ENCODE measurements at places on chromosomes 13 and 19. TPM values are rescaled to one million over a fixed set of nuclear protein-coding genes. Genes with fewer than 3 reads are reported as not detected.
A peak's percentile ranks its signal among the peaks of the same experiment; 100 is the strongest.

The BSG gene
- 160 TPM for total RNA-seq

The ZFR2 gene
- total RNA-seq = under 0.01 TPM

The NR2C2AP gene
- 11.8 TPM for total RNA-seq

The PTGER1 gene
- total RNA-seq = 0.09 TPM

The AKT2 gene
- total RNA-seq = 120 TPM

The ITGBL1 gene
- total RNA-seq = 12.9 TPM

The MIA gene
- total RNA-seq = 3.3 TPM

The RNF225 gene
- not detected for total RNA-seq

The CLIP3 gene
- total RNA-seq = 2.9 TPM

- H3K36me3 ChIP-seq = no peaks in the 10 kb centered on the region
- no peak overlapping the region for H3K27ac ChIP-seq
- no peak for DNase-seq
- no peaks in the 10 kb centered on the region for H3K4me1 ChIP-seq
- H3K4me3 ChIP-seq = no peak overlapping the region
- no peaks in the 10 kb centered on the region for H3K27me3 ChIP-seq
Measured at GRCh38 chr13:50494138-50494537, 349.4 kb downstream of the DLEU7 start.

DNA sequence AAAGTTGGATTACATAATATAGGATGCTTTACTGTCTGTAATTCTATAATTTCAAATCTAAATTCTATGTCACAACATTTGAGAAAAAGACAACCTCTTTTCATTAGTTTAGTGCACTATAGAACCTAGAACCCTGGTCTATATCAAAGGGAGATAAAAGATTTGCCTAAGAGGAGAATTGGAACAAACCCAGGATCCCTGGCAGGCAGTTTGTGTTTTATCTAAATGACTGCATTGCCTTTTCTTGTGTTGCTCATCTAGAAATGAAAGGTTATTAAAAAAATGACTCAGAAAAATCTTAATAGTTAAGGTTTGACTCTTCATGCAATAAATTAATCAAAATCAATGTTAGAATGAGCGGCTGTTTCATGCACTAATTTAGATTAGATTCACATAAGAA, 96.7 kb downstream of the PCDH9 start:
- no peak overlapping the region for H3K27ac ChIP-seq
- peak; percentile 15 for DNase-seq
- no peak overlapping the region for H3K4me3 ChIP-seq
- H3K27me3 ChIP-seq = no peaks in the 10 kb centered on the region
- no peaks in the 10 kb centered on the region for H3K36me3 ChIP-seq
- H3K4me1 ChIP-seq = no peaks in the 10 kb centered on the region

GRCh38 chr19:34316741-34317301, 48.2 kb upstream of the GPI start:
- DNase-seq = no peak
- H3K27me3 ChIP-seq = no peaks in the 10 kb centered on the region
- H3K27ac ChIP-seq = peak overlapping the region; percentile 33
- no peak overlapping the region for H3K4me3 ChIP-seq

- H3K36me3 ChIP-seq = peaks cover 42% of the 10 kb centered on the region
- no peaks in the 10 kb centered on the region for H3K27me3 ChIP-seq
- H3K27ac ChIP-seq = peak overlapping the region; percentile 97
- H3K4me1 ChIP-seq = peaks cover 45% of the 10 kb centered on the region
- H3K4me3 ChIP-seq = no peak overlapping the region
- peak; percentile 81 for DNase-seq
Measured at GRCh38 chr19:46784262-46785053, 3.9 kb downstream of the SLC1A5 start.

DNA sequence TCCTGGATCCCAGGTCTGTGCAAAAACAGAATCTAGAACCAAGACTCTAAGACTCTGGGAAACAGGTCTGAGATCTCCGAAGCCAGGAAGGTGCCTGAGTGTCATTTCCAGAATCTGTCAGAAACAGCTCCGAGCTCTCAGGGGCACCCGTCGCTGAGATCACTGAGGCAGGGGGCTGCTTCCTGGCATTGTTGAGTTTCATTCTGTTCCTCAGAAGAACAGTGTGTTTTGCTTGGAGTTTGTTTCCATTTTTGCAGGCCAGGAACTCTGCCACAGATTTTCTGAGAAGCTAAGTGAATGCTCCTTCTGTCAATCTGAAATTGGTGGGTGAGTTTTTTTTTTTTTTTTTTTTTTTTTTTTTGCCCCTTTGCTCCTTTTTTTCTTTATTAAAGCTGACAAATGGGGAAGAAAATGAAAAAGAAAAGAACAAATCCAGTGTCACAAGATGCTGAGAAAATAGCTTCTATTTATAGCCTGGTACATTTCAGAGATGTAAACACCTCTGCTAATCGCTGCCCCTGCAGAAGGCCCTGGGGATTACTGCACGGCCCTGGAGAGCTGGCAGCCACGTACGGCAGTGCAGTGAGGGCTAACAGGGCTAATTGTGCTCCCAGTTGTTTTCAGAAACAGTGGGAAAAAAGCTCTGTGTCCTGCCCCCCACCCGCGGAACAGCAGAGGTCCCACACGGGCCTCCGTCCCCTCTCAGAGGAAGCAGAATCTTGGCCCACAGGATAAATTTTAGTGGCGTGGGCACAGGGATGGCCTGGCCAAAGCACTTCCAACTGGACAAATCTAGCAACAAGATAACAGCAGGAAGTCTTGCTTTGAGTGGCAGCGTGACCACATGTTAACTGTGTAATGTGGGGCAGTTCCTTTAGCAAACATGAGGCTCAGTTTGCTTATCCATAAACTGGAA, 237.6 kb upstream of the IRS2 start:
- H3K4me1 ChIP-seq = peaks cover 4% of the 10 kb centered on the region
- no peaks in the 10 kb centered on the region for H3K36me3 ChIP-seq
- DNase-seq = no peak
- no peak overlapping the region for H3K4me3 ChIP-seq
- no peaks in the 10 kb centered on the region for H3K27me3 ChIP-seq

- H3K27ac ChIP-seq = peak overlapping the region; percentile 7
- peak; percentile 60 for DNase-seq
- peaks cover 16% of the 10 kb centered on the region for H3K27me3 ChIP-seq
- peaks cover 10% of the 10 kb centered on the region for H3K4me1 ChIP-seq
Measured at GRCh38 chr19:55563261-55563690, 17.4 kb downstream of the ZNF579 start.

GRCh38 chr19:35696835-35697234, 7.5 kb upstream of the ZBTB32 start:
- H3K27ac ChIP-seq = no peak overlapping the region
- H3K4me1 ChIP-seq = no peaks in the 10 kb centered on the region
- no peaks in the 10 kb centered on the region for H3K36me3 ChIP-seq
- DNase-seq = no peak

DNA sequence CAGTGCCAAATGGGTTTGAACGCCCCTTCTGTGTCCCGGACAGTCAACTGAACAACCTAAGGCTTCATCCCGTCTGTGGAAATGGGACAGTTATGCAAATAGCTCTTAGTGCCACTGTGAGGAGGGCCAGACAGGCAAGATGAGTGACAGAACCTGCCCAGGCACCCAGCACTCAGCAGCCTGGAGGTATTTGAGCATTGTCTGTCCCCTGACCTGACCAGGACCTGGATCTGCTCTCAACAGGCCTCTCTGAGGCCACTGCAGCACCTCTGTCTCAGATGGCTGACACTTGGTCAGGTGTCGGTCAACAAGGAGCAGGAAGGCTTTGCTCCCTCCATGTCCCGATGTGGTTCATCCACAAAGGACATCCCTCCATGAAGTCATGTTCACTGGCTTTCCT, 67.9 kb downstream of the CCDC70 start:
- H3K27ac ChIP-seq = no peak overlapping the region
- no peak for DNase-seq
- H3K27me3 ChIP-seq = no peaks in the 10 kb centered on the region

DNA sequence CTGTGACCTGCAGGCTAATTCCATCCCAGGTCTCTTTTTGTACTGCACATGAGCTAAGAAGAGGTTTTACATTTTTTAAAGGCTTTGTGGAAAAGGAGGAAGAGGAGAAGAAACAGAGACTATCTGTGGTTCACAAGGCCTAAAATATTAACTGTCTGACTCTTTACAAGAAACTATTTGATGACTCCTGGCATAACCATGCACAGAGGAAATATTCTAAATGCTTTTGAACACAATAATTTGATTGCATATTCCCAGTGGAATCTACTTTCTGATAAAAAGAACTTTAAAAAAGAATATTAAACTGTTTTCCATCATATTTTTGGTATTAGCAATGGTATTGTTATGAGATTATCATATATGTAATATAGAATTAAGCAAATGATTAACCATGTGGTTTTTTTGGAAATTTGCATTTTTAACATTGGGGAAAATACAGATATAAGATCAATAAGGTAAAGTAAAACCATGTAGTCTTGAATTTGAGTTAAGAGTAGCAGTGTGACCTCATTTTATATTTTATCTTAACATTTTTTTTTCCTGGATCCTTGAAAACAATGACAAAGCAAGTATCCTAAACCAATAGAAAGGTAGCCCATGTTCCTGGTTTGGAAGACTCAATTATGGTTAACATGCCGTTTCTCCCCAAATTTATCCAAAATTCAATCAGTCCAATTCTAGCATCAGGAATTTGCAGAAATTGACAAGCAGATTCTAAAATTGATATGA, 251.0 kb downstream of the UQCRFS1 start:
- no peak overlapping the region for H3K27ac ChIP-seq
- no peaks in the 10 kb centered on the region for H3K36me3 ChIP-seq
- H3K4me3 ChIP-seq = no peak overlapping the region
- H3K4me1 ChIP-seq = no peaks in the 10 kb centered on the region
- no peak for DNase-seq

DNA sequence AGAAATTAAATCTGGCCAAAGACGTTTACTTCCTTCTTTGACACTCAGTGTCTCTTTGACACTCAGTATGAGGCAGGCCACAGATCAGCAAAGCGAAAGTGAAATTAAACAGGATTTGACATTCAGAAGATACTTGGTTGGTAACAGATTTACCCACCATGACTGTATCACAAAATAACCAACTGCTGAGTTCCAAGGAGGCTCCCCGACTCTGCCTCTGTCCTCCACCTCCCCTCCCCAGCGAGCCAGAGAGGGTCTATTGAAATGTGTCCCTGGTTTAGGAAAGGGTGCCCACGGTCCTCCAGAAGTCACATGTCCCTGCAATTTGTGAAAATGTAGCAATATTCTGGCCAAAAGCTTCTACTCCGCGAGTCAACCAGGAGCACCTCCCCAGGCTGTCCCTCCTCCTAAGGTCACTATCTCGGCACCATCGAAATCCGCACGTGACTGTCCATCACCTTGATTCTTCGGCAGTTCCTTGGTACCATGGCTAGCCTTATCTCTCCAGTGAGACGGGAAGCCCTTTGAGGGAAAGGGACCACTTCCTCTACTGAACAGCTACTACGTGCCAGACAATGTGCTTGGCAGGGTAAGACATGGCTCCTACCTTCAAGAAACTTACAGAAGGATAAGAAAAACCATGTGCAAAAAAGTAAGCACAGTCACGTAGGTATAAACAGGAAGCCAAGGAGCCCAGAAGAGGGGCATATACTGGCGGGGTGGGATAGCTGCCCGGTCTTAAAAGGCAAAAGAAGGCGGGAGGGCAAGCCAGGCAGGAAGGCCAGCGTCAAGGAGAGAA, 1.5 kb downstream of the N4BP2L1 start:
- no peaks in the 10 kb centered on the region for H3K36me3 ChIP-seq
- H3K4me3 ChIP-seq = peak overlapping the region; percentile 80
- H3K4me1 ChIP-seq = peaks cover 24% of the 10 kb centered on the region
- H3K27me3 ChIP-seq = no peaks in the 10 kb centered on the region
- H3K27ac ChIP-seq = peak overlapping the region; percentile 56
- DNase-seq = peak; percentile 66

GRCh38 chr13:51825165-51825592, 19.8 kb downstream of the TMEM272 start:
- no peak for DNase-seq
- H3K27ac ChIP-seq = no peak overlapping the region
- H3K36me3 ChIP-seq = no peaks in the 10 kb centered on the region
- H3K27me3 ChIP-seq = no peaks in the 10 kb centered on the region
- peaks cover 47% of the 10 kb centered on the region for H3K4me1 ChIP-seq

DNA sequence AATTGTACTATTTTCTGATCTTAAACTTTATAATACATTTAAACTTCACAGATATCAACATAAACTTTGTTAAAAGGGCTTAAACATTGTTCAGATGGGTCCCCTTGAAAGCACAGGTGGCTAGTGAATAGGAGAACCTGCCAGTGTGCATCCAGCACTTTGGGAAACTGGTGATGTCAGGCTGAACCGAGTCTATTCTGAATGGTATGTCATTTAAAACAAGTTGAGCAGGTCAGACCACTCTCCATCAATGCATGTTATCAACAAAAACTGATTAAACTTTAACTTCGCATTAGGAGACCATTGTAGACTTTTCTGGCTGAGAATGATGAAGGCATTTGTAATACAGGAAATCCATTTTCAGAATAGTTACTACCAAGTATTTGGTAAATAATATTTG, 50.1 kb upstream of the FREM2 start:
- H3K36me3 ChIP-seq = no peaks in the 10 kb centered on the region
- no peaks in the 10 kb centered on the region for H3K27me3 ChIP-seq

DNA sequence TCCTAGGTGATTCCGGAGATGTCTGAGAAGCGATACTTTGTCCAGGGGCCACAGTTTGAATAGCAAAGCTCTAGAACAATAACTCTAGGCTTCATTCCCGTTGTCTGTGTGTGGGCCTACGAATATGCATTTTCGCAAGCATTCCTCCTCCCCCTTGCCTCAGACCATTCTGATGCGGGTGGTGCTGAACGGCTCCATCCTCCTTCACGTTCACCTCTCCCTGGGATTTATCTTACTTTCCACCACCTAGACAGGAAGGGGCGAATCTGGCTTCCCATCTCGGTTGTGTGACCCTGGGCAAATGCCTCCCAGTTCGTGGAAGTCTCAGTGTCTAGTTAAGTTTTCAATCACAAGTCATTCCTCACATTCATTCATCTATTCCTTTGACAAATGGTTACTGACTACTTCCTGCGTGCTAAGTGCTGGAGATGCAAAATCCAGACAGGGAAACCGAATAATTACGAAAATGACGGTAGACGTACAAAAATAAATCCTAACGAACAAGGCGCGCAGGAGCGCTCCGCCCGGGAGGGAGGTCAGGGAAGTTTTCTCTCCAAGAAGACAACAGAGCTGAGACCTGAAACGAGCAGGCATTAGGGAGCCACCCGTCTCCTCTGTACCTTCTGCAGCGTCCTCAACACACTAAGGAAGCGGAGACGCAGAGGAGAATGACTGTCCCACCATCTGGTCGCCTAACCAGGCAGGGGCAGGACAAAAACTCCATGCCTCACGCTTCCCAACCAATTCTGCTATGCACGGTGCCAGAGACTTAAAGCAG, 1.3 kb upstream of the CNOT3 start:
- H3K27ac ChIP-seq = peak overlapping the region; percentile 68
- peak overlapping the region; percentile 48 for H3K4me3 ChIP-seq
- no peaks in the 10 kb centered on the region for H3K27me3 ChIP-seq
- H3K36me3 ChIP-seq = peaks cover 24% of the 10 kb centered on the region
- H3K4me1 ChIP-seq = peaks cover 23% of the 10 kb centered on the region
- DNase-seq = no peak

DNA sequence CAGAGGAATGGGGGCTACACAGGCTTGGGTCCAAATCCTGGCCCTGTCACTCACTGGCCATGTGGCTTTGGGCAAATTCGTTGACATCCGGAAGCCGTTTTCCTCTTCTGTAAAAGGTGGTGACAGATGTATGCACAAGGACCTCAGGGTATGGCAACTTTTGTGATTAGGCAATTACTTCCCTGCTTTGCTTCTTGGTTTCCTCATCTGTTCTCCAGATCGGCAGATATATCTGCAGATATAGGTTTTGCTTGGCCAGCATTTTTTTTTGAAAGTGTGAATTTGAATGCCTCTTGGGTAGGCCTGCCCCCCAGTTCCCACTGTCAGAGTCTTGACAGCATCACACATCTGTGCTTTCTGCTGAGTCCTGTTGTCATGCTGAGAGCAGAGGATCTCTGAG, 17.7 kb downstream of the TMEM272 start:
- H3K27ac ChIP-seq = no peak overlapping the region
- DNase-seq = no peak
- H3K27me3 ChIP-seq = no peaks in the 10 kb centered on the region
- H3K4me3 ChIP-seq = no peak overlapping the region

All from muscle of leg (tissue), 16 donors.